ENCODE measurements at places on chromosomes 6 and 20.

GRCh38 chr6:106546261-106546690 lies 83.0 kb downstream of the RTN4IP1 start:
- no peak for DNase-seq

DNA sequence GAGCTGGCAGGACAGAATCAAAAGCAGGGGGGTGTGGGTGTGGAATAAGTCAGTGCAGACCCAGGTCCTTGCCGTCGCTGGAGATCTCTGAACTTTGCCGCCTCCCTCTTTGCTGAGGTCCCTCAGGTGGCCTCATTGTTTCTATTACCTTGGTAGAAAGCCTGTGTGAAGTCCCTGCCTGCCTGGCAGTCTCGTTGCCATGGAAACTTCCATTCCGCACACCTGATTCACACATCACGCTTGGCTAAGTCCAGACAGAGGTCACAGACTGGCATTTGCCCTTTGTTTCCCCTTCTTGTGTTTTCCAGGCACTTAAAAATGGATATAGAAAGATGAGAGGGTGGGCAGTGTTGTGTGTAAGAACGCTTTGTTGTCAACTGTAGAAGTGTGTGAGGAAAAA lies 260.6 kb downstream of the PRL start:
- DNase-seq = peak; percentile 14

- peak; percentile 19 for DNase-seq
These were observed 82.9 kb upstream of the MLN start for GRCh38 chr6:33886673-33887144.

DNA sequence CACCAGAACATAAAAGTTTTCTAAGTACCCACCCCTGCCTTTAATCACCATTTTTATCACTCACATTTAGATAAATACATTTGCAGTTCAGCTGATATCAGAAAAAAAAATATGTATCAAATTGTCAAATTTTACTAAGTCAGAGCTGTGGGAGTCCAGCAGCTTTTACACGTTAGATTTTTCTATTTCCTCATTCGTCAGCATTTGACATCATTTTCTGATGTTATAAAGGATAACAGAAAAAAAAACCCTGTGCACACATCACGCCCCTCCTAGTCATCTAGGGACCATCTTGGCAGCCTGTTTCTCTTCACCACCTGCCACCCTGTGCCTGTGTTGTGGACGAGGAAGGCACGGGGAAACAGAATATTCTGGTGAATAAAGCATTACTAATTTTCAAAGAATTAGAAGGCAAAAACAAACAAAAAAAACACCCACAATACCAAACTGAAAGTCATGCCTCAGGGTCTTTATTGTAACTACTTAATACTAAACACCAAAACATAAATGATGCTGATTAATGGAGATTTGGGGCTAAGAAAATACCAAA lies 12.4 kb downstream of the B4GALT5 start:
- DNase-seq = no peak

- DNase-seq = no peak
These were observed 106.5 kb downstream of the LY86 start for GRCh38 chr6:6694825-6695624.

- no peak for DNase-seq
These were observed 12.0 kb downstream of the SPINT3 start for GRCh38 chr20:45503403-45503802.

DNA sequence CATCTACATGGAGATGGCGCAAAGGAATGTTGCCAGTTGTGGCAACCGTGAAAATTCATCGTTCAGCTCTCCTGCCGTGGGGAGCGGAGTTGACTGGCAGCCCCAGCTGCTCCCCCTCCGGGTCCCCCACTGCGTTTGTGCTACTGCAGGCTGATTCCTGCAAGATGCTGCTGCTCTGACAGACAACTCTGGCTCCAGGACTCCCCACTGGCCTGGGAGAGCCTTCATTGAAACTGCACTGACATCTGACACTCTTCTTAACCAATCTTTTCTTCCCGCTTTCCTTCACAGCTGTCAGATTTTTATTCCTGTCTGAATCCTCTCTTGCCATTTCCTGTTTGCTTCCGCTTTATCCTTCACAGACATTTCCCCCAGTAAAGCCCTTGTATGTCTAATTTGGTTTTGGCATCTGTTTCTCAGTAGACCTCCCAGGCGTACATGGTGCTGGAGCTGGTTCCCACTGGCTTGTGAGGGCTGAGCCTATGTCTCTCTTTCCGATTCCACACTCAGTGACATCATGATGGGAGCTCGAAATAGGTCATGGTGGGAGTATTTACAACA lies 9.5 kb upstream of the ATRN start:
- DNase-seq = no peak

- no peak for DNase-seq
These were observed 599.2 kb downstream of the COL12A1 start for GRCh38 chr6:74606582-74607071.

- DNase-seq = no peak
These were observed 91.6 kb downstream of the SLC22A3 start for GRCh38 chr6:160439751-160440150.

GRCh38 chr6:13367396-13367795 lies 39.1 kb upstream of the TBC1D7 start:
- DNase-seq = no peak

DNA sequence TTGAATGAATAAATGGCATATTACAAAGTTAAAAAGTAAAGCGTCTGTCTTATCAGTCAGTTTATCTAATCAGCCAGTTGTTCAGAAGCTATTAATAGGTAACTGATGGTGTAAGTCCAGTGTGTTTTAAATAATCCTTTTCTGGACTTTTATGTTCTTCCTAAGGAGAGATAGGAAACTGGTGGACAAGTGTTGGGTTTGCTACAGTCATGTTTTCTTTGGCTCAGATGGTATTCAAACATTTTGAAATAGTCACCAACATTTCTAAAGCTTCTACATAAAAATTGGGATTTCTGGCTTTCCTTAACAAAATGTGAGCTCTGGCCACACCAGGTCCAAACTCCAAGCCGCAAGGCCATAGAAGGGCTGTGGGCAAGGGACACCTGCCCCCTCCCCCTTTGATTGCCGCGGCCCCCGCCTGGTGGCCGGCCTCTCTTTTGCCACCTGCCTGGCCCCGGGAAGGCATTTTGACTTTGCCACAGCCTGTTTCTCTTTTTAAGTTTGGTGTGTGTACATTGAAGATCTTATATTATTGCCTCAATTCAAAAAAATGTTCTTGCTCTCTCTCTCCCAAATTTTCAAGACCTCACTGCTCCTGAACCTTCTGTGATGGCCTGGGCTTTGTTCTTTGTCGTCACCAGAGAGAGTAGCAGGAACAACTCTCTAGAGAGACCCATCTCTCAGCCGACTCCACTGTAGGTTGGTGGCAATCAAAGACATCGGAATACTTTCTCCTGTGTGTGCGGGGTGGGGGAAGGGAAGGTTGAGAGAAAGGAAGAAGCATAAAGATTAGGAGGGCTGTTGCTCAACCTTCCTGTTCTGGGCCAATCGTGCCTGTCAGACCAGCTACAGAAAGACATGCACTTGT lies 84.0 kb upstream of the ZNF217 start:
- no peak for DNase-seq

- peak; percentile 50 for DNase-seq
These were observed 402 bp upstream of the TAF8 start for GRCh38 chr6:42049948-42050296.
